Activated CD4-positive, alpha-beta T cell treated with anti-CD3 and anti-CD28 coated beads for 48 hours (primary cell): ENCODE measurements at places on chromosomes 2 and 18.

GRCh38 chr2:224711859-224712665 lies 4.1 kb downstream of the CCDC195 start:
- DNase-seq: no peak

GRCh38 chr18:49690312-49690711 lies 123.0 kb downstream of the ACAA2 start:
- no peak for DNase-seq

DNA sequence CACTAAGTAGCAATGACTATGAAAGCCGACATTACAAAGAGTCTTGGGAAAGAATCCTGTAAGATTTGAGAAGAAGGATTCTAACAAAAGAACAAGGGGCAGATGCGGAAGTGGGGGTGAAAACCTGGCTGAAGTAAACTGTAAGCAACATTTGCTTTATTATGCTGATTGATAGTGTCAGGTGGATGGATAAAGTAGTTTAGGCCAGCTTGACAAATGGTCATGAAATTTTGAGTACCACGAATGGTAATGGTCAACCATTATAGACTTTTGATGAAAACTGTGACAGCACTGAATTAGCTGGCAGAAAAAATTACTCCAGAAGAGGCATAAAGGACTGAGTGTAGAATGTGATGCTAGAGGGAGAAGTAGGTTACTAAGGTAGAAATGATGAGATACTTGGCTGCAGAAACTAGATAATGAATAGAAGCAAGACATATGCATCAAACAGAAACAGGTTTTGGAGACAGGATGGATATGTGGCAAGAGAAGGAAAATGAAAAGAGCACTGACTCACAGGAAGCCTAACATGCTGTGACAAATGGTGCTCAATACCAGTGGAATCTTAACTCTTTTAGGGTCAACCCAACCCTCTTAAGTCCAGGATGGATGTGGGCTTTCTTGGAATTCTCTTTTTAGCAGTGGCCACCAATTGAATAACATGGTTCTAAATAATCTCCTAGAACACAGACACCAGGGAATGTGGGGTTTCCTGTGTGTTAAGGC lies 6.8 kb downstream of the THUMPD2 start:
- no peak for DNase-seq

- no peak for DNase-seq
These were observed 24.6 kb downstream of the CDH2 start for GRCh38 chr18:28152354-28152753.

DNA sequence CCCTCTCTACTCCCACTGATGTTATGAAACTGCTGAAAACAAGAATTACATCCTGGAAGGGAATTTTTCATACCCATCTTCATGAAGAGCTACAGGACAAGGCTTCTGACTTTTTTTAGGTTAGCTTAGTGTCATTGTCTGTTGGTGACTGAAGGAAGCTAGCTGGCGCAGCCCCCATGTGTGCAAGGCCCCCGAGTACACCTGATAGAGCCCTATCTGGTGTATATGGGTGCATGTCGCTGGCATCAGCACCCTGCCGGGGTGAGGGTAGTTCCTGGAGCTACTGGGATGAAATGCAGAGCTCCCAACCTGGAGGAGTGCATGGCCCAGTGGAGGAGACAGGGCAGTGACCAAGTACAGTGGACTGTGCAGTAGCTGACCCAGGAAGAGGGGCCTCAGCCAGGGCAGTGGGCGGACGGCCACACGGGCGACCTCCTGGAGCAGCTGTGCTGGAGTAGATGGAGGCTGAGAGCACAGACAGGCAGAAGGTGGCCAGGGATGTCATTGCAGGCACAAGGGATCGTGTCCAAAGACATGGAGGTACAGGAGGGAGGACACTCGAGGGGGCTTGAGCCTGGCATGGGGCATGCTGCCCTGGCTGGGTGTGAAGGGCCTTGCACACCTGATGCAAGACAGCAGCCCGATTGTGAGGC lies 12.1 kb downstream of the IMPA2 start:
- no peak for DNase-seq

DNA sequence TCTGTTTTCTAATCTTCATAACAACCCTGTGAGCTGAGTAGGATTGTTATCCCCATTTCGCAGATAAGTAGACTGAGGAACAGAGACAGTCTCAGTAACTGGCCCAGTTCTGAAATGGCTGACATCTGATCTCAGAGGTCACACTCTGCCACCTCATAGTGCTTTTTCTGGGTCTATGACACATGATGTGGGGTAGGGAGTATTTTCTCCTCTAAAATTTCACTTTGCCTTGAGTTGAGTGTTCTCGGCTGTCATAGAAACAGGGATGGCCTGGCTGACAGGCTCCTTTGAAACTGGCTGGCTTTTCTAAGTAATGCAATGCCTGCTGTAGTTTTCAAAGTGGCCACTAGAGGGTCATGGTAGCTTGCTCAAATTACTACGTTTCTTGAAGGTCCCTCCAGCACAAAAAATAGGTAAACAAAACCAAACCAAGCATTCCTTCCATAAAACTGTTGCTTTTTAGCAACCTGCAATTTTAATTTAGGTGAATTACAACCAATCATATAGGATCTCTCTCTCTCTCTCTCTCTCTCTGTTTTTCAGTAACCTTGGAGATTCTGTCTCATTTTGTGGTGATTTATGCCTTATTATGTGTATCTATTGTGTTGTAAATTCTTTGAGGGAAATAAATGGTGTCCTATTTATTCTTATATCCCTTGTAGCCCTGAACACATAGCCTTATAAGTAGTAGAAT lies 84.2 kb upstream of the TTN start:
- peak; percentile 75 for DNase-seq

GRCh38 chr2:149954981-149955600 lies 367.5 kb upstream of the MMADHC start:
- no peak for DNase-seq

DNA sequence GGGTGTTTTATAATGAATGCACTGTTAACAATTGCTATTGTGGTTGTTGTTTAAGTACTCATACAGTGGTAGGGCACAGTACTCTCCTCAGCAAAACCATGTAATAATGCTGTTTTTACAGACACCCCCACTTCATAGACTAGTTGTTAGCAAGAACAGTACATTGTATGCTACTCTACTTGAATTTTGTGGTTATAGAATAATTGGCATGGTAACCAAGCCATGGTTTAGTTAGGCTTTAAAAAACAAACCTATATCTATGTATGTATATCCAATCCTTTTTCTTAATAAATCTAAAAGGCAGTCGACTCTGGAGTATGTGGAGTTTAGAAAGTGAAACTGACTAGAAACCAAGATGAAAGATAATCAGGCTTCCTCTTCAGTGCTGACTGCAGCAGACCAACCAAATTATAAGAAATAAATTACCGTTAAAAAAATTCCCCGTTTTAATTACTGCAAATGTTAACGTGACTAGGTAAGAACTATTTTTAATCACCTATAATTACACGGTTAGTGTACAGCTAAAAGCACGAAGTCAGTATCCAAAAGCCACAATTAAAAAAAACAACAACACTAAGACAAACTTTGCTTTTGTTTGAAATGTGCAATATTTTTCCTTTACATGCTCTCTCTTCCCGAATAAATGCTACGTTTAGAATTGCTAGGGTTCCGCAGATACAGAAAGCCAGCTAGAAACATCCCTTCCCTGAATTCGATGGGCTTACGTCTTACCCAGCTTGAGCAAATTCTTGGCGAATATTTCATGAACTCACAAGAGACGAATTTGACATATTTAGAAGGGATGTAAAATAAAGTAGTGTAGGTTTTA lies 113.3 kb upstream of the SERTAD2 start:
- no peak for DNase-seq

GRCh38 chr2:113672326-113672932 lies 45.4 kb downstream of the RABL2A start:
- no peak for DNase-seq

- DNase-seq: no peak
These were observed 203.7 kb downstream of the HDAC4 start for GRCh38 chr2:239197146-239197545.

- no peak for DNase-seq
These were observed 38.5 kb upstream of the SNED1 start for GRCh38 chr2:240959941-240960308.

DNA sequence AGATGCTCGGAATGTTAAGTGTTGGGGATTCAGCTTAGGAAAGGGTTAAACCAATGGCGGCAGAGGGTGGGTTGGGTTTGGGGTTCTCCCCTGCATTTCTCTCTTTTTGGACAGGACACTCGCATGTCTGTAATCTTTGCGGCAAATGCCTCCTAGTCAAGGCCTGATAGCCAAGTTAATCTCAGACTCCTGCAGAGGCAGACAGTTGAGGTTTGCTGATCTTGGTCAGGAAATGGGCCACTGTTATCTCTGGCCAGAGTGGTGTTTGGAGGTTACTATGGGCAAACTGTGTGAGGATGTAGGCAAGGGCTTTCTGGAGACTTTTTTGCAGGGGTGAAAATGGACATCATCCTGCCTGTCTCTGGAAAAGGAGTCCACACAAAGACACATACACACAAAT lies 188.8 kb downstream of the SETBP1 start:
- DNase-seq: no peak
